ENCODE measurements at places on chromosomes 12 and 14.

DNA sequence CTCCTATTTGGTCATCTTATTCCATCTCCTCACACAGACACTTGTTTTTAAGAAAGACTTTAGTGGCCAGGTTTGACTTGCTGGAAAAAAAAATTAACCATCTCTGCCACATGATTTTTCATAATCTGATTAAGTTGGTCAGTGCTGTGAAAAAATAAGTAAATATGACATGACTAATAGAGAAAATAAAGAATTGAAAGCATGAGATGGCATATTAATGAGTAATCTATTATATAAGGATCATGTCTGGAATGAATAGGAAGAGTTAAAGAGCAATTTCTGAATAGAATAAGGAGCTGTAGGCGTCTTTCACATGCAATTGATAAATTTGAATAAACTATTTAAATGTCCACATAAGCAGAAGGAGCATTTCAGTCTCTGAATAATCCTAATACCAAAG, 12.2 kb upstream of the SLCO1B1 start:
- DNase-seq: no peak

- no peak for DNase-seq
Observed at GRCh38 chr12:1216560-1216959, 225.5 kb downstream of the ERC1 start.

DNA sequence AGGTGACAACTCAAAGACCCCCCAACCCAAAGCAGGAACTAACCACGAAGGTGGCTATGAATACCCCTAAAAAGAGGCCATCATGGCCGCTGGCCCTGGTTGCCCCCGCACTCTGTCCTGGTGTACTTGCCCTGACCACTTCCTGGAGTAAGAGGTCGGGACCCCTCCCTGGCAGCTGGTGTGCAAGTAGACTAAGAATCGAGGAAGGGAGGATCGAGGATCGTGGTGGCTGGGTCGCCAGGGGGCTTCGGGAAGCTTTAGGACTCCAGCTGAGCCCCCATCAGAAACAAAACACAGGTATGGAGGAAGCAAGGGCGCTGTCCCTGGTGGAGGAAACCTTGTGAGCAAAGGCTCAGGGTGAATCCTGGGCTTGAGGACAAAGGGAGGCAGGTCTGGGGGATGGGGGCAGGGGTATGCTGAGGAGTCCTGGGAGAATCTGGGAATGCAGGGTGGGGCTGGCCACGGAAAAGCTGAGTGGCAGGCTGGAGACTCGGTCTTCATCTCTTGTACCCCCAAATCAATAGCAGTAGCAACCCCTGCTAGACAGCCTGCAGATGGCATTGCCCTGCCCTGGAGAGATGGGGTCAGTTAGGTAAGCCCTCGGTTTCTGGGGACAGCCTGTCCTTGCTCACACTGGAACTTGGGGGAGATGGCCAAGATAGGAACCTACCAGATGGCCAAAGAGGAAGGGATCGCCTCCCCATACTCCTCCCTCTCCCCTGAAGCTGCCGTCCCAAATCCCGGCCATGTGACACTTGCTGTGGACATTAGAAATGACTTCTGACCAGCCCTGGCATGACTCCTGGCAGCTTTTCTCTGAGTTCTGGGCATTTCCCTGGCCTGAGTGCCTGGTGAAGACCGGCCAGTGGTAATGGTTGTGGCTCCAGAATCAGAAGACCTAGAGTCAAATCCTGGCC, 45.3 kb upstream of the ESRRB start:
- DNase-seq: no peak

- no peak for DNase-seq
Observed at GRCh38 chr12:93173178-93173957, 204.4 kb upstream of the NUDT4 start.
